ENCODE measurements at places on chromosomes 3 and 15. TPM values are rescaled to one million over a fixed set of nuclear protein-coding genes. Genes with fewer than 3 reads are reported as not detected.

- peak overlapping the region; percentile 82 for H3K27ac ChIP-seq
- peaks cover 51% of the 10 kb centered on the region for H3K4me1 ChIP-seq
- no peaks in the 10 kb centered on the region for H3K27me3 ChIP-seq
- DNase-seq, result peak; percentile 92
- H3K36me3 ChIP-seq, result no peaks in the 10 kb centered on the region
These were observed 132.1 kb downstream of the LPP start for GRCh38 chr3:188286087-188286513.

DNA sequence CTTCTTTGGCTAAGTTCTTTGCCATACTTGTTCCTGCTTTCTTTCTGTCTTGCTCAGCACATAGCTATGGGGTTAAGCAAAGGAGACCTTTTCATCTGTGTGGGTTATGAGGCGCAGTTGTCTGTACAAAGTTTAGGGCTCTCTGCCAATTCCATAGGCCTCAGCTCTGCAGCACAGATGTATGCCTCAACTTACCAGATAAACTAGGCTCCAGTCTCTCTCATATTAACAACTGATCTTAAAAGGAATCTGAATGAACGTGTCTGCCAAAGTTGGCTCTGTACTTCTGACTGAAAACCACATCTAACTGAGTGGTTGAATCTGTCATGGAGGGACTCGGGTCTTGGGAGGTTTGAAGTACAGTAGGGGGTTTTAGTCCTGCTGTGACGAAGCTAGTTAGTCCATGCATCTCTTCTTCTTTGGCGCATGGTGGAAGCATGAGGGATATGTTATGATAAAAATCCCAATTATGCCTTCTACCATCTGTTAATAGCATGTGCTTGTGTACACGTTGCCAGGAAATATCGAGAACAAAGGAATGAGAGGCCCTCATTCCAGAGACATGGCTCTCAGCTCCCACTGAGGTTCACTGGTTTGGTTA, 114.6 kb upstream of the TSC22D2 start:
- H3K4me3 ChIP-seq, result no peak overlapping the region
- no peak for DNase-seq
- no peaks in the 10 kb centered on the region for H3K4me1 ChIP-seq
- H3K36me3 ChIP-seq, result no peaks in the 10 kb centered on the region

- no peaks in the 10 kb centered on the region for H3K36me3 ChIP-seq
- H3K4me3 ChIP-seq, result no peak overlapping the region
- no peak for DNase-seq
- no peaks in the 10 kb centered on the region for H3K27me3 ChIP-seq
- H3K4me1 ChIP-seq, result no peaks in the 10 kb centered on the region
These were observed 242.1 kb upstream of the TLE3 start for GRCh38 chr15:70339571-70340493.

MYZAP gene
- 9.4 TPM for total RNA-seq

- DNase-seq, result no peak
- H3K4me1 ChIP-seq, result peaks cover 3% of the 10 kb centered on the region
- no peaks in the 10 kb centered on the region for H3K27me3 ChIP-seq
- H3K4me3 ChIP-seq, result no peak overlapping the region
- no peak overlapping the region for H3K27ac ChIP-seq
These were observed 64.3 kb downstream of the EPHB1 start for GRCh38 chr3:134859341-134859740.

DNA sequence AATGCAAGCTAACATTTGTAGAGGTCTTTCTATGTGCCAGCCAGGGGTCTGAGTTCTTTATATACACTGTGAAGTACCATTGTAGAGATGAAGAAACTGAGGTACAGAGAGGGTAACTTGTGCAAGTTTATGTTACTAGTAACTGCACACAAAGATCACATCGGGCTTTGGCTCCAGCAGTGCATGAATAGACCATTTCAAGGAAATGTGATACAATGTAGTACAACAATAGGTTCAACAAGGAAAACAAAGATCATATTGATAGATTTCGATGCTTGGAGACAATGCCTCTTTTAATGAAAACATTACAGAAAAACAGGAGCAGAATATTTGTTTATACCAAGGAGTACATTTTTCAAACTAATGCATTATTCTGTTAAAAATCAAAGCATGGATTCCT, 115.3 kb downstream of the POLR2M start:
- H3K27me3 ChIP-seq, result no peaks in the 10 kb centered on the region
- H3K4me1 ChIP-seq, result no peaks in the 10 kb centered on the region
- no peak overlapping the region for H3K27ac ChIP-seq
- DNase-seq, result no peak
- H3K36me3 ChIP-seq, result no peaks in the 10 kb centered on the region

- peak overlapping the region; percentile 86 for H3K4me3 ChIP-seq
- no peaks in the 10 kb centered on the region for H3K27me3 ChIP-seq
- peak overlapping the region; percentile 88 for H3K27ac ChIP-seq
- no peak for DNase-seq
- H3K4me1 ChIP-seq, result peaks cover 34% of the 10 kb centered on the region
These were observed 490 bp upstream of the ALAS1 start for GRCh38 chr3:52197499-52197841.

CCR1 gene
- total RNA-seq, result 0.53 TPM

TGM5 gene
- total RNA-seq, result 1.4 TPM

DNA sequence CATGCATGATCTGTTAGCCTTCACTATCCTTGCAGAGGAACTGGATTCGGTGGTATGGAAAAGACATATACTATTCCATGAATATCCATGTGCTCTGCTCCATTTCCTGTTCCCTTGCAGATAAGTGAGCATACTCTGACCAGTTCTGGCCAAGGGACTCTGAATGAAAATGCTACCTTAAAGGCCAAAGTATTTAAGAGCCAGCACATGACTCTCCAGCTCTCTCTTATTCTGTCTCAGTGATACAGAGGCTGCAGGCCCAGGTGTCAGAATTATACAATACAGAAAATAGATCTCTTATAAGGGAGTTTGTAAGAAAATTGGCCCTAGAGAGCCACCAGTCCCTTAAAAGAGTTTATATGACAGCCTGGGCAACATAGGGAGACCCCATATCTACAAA, 779.7 kb upstream of the CFAP20DC start:
- H3K4me3 ChIP-seq, result no peak overlapping the region
- H3K4me1 ChIP-seq, result no peaks in the 10 kb centered on the region
- H3K36me3 ChIP-seq, result no peaks in the 10 kb centered on the region
- no peaks in the 10 kb centered on the region for H3K27me3 ChIP-seq

CASR gene
- not detected for total RNA-seq

DNA sequence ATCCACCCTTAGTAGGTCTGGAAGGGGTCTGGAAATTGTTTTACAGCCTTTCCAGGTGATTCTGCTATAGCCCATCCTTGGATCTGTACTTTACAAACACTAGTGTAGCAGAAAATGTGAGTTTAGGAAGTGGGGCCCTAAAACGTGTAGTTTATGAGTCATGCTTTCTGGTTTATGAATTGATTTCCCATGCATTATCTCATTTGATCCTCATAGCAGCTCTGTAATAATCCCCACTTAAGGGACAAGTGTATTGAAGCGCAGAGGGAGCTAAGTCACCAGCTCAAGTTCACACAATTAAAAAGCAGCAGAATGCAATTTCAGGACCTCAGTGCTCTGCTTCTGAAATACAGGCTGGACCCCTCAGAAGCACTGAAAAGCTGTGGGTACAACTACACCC, 22.7 kb upstream of the STARD5 start:
- H3K36me3 ChIP-seq, result no peaks in the 10 kb centered on the region
- no peak for DNase-seq
- no peaks in the 10 kb centered on the region for H3K27me3 ChIP-seq
- H3K4me3 ChIP-seq, result no peak overlapping the region
- no peaks in the 10 kb centered on the region for H3K4me1 ChIP-seq

Measured in gastrocnemius medialis (tissue), 4 donors.